Activated naive CD8-positive, alpha-beta T cell treated with anti-CD3 and anti-CD28 coated beads, Interleukin-2, amount 10 ng/mL, durations not matched to agents 7 days and 5 days (primary cell): ENCODE measurements at places on chromosomes 5 and 9.

DNA sequence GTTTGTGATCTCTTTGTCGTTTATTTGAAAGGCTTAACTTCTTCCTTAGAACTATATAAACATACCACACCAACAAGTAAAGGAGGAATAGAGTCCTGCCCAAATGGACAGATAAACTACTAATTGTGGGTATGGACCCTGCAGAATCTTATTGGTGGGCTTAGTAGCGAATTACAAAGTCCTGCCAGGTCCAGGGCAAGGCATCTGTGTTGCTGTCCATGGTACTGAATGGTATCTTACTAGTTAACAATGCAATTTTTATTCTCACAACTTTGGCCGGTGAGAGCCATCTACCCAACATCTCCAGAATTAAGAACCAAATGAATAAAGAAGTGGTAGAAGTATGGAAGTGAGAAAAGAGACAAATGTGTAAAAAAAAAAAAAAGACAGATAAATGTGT is 1782.4 kb upstream of the WWC1 start:
- no peak for DNase-seq

DNA sequence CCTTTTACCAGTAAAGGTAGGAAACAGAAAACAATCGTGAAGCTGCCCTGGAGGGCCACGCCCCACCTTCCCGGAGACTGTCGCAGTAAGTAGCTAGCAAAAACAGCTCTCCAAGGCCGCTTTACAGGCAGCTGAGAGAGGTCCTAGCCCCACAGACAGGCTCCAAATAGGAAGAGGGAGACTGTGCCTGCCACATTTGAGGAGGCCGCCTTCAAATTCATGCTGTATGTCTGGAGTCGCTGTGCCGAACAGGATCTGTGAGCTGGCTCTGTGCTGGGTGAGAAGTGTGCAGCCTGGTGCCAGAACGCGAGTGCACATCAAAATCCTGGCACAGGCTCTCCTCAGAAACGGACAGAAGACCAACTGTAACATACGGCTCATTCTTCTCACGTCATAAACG is 582.2 kb downstream of the CETN3 start:
- no peak for DNase-seq

DNA sequence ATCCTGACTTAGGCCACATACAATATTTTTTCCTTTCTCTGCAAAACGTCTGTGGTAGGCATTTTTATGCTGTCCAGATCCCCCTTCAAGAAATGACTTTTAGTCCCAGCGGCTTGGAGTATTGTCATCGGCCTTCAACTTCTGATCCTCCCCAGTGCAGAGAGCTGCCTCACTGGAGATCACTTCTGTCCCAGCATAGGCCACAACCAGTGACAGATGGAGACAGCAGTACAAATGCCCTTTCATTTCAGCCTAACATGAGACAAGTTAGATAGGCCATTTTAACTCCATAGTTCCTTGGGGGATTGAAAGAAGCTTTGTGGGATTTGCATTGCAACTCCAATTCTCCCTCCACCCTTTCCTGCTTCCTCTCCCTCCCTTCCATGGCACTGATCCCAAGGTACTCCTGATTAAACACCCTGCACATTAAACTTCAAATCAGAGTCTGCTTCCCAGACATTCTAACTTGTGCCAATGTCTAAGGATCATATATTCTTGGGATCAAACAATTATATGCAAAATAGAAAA is 3.2 kb upstream of the MAMDC2 start:
- DNase-seq = no peak

- no peak for DNase-seq
These were observed 6.2 kb downstream of the NEK6 start for GRCh38 chr9:124263800-124264426.

- DNase-seq = no peak
These were observed 288.8 kb downstream of the ARL15 start for GRCh38 chr5:54021431-54022164.

DNA sequence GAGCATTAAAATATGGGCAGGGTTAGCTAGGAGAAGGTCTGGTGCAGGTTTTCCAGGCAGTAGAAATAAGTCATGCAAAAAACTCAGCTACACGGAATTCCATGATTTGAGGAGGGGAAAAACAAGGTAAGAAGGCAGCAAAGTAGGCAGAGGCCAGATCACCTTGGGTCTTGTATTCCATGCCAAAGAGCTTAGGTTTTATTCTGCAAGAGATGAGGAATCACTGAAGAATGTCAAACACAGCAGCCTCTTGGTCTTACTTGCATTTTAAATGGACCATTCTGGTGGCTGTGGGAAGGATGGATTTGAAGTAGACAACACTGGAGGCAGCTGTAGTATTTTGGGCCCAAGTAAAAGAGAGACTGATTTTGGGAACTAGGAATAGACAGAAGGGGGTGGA is 8.6 kb downstream of the TRPM3 start:
- no peak for DNase-seq

- DNase-seq = no peak
These were observed 39.3 kb downstream of the SPARC start for GRCh38 chr5:151647320-151647861.

GRCh38 chr9:125617087-125617486 is 89.9 kb downstream of the MAPKAP1 start:
- no peak for DNase-seq

DNA sequence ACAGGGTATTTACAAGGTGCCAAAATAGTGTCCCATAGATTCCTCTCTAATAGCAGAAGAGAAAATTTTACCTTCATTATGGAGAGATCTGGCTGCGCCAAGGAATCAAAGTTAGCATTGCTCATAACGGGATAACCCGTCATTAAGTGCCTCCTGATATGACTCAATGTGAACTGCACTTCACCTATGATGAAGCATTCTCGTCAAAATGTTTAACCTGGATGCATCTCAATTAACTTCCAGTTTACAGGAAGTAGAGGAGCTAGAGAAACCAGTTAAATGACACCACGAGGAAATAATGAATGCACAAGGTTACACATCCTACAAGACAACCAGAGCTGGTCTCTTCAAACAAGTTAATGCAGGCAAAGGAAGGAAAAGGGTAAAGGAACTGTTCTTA is 17.2 kb downstream of the FBXW11 start:
- DNase-seq = no peak

- peak; percentile 80 for DNase-seq
These were observed 185.7 kb upstream of the IL12B start for GRCh38 chr5:159515909-159516415.

GRCh38 chr9:135478829-135479468 is 633 bp upstream of the PPP1R26 start:
- no peak for DNase-seq

GRCh38 chr9:97601228-97601898 is 31.8 kb downstream of the TSTD2 start:
- DNase-seq = no peak

- DNase-seq = no peak
These were observed 118.1 kb upstream of the TARS1 start for GRCh38 chr5:33322632-33323031.

- peak; percentile 70 for DNase-seq
These were observed at the start of gene GOLM1 for GRCh38 chr9:86098824-86099700. GOLM1 (minus strand) TSS chr9:86099558; CDS start chr9:86079320, 20,238 bp downstream.

GRCh38 chr9:129225815-129226214 is 47.8 kb upstream of the IER5L start:
- DNase-seq = peak; percentile 69

DNA sequence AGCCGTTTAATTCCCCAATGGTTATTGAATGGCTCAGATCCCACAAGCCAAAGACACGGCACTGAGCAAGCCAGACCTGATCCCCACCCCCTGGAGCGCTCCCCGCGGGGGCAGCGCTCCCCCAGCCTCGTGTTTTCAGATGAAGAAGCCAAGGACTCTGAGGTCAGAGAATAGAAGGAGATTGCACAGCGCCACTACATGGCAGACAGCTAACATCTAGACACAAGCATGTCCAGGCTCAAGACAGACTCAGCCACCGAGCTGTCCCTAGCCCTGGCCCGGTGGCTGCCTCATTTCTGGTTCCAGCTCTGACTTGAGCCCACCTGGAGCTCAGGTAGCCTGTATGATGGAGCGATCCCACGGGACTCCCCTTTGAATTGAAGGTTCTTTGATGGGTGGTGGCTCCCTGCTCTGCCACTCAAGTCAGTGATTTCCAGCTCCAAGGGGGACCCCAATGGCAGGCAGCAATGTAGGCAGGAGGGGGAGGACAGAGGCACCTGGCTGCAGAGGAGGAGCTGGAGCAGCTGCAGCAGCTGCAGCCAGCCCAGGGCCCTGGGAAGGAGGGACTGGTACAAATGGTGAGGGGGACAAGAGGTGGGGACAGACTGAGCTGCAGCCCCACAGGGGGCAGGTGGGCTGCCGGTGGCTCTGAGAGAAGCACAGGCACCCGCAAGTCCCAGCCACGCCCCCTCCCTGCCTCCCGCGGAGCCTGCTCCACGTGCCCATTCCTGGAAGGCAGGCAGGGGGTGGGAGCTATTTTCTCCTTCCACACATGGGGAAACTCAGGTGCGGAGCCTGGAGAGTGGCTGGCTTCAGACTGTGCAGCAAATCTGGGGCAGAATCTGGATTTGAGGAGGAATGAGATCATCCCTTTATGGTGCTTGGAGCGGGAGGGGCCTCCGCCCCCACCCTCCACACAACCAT is 40.2 kb downstream of the NTNG2 start:
- DNase-seq = no peak

GRCh38 chr5:65805089-65805488 is 83.1 kb downstream of the NLN start:
- DNase-seq = no peak

GRCh38 chr9:93244510-93245436 is 60.8 kb downstream of the WNK2 start:
- no peak for DNase-seq

- DNase-seq = no peak
These were observed 526.0 kb downstream of the ZNF608 start for GRCh38 chr5:124220418-124220817.

DNA sequence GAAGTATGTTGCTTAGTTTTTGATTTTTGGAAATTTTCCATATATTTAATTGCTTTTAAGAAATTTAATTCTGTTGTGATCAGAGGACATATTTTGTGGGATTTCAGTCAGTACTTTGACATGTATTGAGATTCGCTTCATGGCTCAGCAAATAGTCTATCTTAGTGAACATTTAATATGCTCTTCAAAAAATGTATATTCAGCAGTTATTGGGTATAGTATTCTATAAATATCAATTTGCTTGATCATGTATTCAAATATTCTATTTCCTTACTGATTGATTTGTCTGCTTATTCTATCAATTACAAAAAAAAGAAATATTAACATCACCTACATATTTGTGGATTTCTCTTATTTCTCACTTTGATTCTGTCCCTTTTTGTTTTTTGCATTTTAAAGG is 79.5 kb upstream of the HAND1 start:
- DNase-seq = no peak

GRCh38 chr5:172407241-172407691 is 47.1 kb downstream of the SH3PXD2B start:
- no peak for DNase-seq

- DNase-seq = no peak
These were observed 14.6 kb downstream of the NREP start for GRCh38 chr5:111742177-111742994.

DNA sequence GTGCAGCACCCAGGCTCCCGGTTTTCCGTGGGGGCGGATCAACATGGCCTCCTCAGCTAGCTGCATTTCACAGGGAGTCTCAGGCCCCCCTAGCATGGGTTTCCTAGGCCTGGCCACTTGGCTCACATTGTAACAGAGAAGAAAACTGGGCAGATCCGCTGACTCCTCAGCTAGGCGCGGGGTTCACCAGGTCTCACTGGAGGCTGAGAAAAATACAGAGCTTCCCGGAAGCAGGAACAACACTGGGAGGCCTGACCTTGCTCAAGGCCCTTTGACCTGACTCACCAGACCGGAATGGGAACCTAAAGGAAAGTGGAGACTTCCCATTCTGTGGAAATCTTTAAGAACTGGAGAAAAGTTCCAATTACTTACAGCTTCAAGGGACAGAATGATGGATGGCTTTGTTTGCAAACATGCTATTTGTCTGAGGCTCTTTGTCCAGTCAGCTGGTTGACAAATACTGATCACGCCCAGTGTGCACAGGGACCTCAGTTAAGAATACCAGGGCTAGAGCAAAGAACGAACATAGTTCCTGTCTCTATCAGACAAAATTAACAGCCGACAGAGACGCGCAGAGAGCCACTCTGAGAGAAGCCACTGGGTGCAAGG is 88.7 kb upstream of the LRRTM2 start:
- DNase-seq = no peak

GRCh38 chr9:83403527-83404238 is 134.5 kb downstream of the FRMD3 start:
- DNase-seq = no peak

- DNase-seq = no peak
These were observed 6.1 kb downstream of the PRRX2 start for GRCh38 chr9:129671519-129671918.

DNA sequence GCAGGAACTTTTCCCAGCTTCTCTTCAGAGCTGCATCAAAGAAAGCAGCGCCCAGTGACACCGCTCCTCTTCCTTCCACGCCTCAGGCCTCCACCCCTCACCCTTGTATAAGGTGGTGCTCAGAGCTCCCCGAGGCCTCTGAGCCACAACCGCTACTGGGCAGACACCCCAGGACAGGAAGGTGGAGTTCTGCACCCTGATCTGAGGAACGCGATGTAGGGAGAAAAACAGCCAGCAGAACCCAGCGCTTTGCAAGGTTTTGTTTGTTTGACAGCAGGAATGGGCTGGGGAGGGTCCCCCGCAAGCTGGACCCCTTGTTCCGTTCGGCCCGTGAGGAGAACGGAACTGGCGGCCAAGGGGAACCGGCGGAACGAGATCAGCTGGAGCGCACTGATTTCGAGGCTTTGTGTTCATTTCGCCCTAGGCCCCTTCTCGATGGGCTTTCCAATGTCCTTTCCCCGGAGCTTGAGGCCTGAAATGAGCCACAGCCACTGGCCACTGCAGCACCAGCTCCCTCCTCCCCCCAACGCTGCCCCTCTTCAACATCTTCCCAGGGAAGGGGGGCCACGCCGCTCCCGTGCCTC is 4.1 kb downstream of the EDF1 start:
- DNase-seq = no peak

GRCh38 chr5:4418084-4418483 is 722.0 kb upstream of the ADAMTS16 start:
- DNase-seq = no peak

DNA sequence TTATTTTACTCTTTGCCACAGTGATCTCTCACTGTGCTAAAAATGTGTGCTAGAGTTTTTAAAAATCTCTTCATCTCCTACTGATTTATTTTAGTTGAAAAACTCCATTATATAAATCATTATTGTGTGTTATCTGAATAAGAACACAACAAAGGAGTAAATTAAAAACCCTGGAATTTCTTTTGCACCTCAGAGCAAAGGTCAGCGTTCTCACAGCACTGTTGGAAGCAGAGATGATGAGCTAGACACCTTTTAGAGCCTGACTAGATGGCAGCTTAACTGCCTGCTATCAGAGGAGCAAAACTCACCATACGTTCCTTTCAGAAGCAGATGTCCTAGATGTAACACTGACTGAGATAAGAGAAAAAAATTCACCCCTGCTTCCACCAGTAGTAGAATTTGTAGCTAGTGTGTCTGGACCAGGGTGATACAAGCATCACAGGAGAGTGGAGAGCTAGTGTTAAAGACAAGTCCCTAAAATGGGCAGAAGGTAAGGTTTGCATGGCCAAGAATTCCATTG is 147.1 kb downstream of the ENTREP1 start:
- no peak for DNase-seq

- no peak for DNase-seq
These were observed 54.7 kb upstream of the SIMC1 start for GRCh38 chr5:176183321-176184074.
